Choroid plexus epithelial cell (primary cell): ENCODE measurements at places on chromosomes 7 and 10.

GRCh38 chr7:4123823-4124222 is 558.3 kb upstream of the FOXK1 start:
- DNase-seq, result no peak

DNA sequence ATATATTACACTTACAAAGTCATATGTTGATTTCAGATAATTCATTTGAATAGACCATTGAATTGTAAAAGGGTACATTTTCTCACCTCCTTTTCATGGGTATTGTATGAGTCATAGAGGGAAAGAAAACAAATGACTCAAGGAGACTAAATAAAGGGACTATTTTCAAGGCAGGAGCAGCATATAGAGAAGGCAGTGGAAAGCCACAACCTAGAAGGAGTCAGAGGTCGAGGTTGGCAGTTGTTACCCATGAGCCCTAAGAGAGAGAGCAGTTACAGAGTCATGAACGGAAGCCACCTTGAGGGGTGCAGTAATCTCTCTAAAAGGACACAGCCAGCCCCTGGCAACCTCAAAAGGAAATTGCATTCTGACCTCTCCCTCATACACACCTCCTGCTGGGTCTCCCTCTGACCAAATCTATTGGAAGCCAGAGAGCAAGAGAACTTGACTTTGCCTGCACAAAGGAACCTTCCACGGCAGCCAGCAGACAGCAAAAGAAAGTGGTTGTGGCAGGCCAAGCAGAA is 137.9 kb downstream of the GRM8 start:
- DNase-seq, result no peak

- no peak for DNase-seq
These were observed 417 bp downstream of the RFC2 start for GRCh38 chr7:74253835-74254128.

DNA sequence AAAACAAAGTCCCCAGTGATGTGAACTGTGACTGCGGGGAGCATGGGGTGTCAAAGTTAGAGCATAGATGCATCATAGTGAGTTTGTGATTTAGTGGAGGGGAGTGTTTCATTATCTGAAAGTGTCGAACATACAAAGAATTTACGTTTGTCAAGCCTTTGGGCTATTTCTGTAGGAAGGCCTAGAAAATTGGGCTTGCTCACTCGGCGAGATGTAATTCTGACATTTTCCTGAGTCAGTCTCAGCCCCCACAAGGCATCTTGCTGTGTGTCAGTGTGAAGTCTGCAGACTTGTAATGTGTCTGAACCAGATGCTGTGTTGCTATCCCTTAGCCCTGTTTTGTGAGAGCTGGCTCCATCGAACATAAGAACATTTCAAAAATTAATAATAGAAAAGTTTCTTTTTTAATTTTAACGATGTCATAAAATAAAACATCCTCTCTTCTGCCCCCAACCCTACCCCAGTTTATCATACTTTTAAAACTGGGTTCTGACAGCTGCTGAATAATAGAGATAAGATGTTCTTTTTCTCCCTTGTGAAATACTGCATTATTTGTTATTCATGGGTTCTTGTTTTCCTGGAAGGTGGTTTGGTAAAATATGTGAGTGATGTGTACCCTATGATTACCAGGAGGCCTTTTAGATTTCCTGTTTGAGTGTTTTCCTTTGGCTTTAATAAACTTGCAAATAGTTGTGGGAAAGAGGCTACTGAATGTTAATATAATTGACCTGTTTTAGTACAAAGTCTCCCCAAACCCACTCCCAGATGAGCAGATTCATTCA is 207.4 kb downstream of the GPR158 start:
- peak; percentile 72 for DNase-seq

DNA sequence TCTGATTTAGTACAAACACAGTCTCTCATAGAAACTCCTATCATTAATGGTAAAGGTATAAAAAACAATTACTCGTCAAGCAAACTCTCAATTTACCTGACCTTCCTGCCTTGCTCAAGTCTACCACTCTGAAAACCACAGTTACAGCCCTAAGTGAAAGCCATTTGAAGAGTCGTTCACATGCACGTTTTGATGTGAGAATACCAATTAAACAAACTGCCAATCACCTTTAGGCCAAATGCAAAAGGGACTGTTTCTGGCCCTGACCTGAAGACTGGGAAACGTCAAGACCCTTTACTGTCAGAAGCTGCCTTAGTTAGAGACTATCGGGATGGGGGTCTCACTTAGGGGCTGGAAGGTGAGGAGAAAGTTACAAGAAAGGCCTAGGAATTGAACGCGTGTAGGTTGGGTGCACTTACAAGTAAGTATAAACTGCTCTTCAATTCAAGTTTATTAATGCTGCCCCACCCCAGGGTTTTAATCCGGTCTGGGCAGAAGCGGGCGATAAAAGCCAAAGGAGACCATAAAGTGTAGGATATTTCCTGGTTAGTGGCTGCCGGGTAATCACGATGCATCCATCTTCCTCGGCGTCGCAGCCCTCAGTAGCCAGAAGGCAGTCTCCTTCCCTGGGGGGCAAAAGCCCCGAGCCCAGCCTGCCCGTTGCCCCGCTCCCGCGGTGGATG is 935 bp downstream of the TM9SF3 start:
- peak; percentile 25 for DNase-seq

- peak; percentile 87 for DNase-seq
These were observed 127.9 kb upstream of the PRSS58 start for GRCh38 chr7:142385491-142386340.

DNA sequence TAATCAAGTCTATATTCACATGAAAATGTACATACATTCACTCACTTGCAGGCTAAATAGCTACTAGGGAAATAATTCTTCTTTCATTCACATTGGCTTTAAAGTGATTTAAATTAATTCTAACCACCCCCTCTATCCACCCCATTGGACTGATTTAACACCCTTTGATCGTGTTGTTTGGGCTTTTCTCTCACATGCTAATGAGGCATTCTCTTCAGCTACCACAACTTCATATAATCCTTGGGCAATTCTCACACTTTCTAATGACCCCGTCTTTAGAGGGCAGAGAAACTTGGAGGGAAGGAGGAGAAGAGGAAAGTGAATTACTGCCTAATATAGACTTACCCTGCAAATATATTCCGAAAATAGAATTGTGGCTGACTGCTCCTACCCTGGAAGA is 24.6 kb downstream of the GRM3 start:
- no peak for DNase-seq

DNA sequence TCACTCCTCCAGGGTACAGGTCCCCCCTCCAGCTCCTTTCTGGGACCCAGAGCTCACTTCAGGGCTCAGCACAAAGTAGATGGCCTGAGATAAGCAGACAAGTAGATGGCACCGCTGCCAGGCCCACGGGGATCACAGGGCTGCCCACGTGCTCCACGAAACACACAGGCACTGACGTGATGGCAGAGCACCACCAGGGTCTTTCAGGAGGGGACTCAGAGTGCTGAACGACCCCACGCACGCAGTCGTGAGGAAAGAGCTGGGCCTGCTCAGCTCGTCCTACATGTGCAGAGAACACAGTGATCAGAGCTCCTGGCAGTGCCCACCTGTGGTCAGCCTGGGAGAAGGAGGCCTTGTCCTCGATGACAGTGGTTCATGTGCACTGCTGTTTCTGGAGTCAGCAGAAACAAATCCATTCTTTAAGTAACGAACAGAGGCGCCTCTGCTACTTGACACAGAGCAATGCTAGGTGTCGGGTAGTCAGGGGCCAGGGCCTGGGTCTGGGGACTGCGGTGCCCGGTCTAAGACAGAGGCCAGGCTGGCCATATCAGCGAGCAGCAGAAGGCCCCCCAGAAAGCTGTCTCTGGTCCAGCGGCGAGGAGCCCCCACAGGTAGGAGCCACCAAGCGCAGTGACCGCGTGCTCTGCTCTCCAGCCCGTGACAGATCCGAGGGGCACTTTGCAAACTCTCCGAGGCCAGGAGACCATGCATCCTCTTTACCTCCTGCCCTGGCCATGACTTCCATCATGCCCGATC is 129.8 kb upstream of the FAM20C start:
- no peak for DNase-seq

DNA sequence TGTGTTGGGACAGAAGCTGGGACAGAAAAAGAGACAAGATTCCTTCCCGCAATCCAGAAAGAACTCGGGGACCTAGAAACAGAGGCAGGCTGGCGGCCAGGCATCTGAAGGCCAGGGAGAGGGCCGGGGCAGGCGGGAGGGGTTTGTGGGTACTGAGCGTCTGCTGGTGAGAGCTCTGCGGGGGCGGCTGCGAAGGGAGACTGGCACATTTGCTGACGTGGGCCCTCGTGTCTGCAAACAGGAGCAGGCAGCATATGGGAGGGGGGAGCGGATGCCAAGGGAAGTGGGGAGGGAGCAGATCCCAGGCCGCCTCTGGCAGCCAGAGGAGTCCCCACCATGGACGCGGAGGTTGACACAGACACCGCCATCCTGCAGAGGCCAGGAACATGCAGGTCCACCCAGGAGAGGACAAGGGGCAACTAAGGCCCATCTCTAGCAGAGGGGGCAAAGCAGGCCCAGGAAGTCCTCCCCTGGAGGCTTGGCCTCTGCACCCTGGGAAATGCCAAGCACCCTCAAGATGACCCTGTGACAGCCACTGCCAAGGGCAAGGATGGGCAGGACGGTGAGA is 32.2 kb downstream of the KCNH2 start:
- no peak for DNase-seq

DNA sequence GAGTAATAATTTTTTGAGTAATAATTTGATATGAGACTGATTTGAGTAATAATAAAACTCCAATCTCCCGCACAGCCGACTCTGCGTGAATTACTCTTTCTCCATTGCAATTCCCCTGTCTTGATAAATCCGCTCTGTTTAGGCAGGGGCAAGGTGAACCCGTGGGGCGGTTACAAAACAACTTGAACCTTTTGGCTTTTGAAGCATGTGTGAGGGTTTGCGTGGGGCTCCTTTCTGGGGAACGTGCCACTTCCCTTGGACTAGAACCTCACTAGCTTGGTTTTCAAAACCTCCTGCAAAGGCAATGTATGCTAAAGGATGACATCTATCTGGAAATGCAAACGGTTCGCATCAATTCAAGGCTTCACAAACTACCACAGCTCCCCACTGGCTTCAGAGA is 1.5 kb downstream of the CRPPA start:
- DNase-seq, result no peak

GRCh38 chr10:36531621-36532020 is 593.8 kb upstream of the ANKRD30A start:
- DNase-seq, result no peak

GRCh38 chr10:124084708-124085107 is 8.7 kb downstream of the CHST15 start:
- no peak for DNase-seq

DNA sequence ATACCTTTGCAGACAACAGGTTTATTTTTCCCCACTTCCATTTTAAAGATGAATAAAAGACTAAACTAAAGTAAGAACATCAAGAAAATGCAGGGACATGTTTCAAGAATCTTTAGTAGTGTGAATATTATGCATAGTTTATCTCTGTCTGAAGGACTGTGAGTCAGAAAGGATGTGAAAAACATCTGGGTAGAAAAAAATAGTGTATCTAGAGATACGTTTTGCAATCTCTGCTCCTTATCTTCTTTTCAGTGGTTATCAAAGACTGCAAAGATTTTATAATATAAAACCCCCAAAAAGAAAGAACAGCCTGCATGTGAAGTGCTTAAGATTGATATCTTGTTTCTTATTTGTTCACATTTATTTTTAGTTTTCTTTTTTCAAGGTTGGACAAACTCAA is 101.9 kb upstream of the ARHGAP21 start:
- DNase-seq, result peak; percentile 65

GRCh38 chr10:130836344-130836743 is 475.2 kb downstream of the TCERG1L start:
- no peak for DNase-seq

DNA sequence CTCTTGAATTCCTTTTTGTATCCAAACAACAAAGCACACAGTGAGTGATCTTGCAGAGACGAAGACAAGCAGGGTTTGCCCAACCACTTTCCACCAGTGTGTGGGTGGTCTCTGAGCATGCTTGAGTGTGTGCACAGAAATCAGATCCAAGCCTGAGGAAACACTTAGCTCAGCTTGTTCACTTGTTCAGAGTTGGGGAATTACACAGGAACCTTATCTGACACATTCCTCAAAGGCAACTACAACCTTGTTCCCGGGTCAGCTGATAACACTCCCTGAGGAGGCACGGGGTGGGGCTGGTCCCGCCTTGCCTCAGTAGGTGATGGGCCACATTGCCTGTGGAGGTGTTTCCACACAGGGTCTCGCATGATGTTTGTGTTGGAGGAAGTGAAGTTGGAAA is 216.9 kb downstream of the DYNC1I1 start:
- DNase-seq, result no peak

DNA sequence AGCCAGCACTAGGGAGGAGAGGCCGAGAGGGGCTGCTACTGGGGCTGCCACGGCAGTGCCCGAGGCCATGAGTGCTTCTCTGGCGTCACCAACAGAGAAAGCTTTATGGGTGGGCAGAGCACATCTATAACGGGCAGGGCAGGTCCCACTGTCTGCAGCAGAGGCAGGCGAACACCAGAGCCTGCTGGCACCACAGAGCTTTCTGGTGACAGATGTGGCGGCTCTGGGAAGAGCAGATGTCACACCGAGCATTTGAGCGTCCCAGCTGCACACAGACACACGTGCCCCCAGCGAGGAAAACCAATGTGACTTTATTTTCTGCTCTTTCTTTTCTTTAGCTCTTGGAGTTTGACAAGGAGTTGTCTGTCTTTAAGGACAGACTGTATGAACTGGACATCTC is 20.5 kb downstream of the NKX6-2 start:
- DNase-seq, result no peak

DNA sequence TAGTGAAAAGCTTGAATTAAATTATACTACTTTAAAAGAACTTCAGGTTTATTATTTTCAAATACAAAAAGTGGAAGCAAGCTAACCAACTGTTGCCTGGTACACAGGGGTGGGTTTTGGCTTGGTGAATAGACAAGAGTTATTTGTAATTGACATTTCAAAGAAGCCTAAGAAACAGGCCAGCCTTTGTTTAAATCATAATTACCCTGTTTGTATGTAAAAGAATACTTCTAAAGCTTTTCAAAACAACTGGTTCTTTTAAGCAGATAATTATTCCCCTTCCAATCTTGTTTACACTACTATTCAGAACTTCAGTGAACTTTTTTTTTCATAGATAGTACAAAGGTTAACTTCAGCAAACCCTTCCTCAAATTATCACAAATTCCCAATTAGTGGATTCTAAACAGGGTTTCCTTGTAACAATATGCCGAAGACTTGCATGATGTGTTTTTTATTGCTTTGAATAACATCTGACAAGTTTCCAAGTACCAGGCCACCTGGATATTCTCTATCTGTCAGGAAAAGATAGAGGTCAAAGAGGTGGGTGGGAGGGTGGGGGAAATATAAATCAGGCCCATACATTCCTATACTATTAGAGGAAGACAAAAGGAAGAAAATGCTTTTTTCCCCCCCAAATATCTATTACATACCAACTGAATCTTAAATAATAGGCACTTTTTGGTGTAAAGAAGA is 20.4 kb downstream of the SSMEM1 start:
- DNase-seq, result no peak
